T-helper 1 cell treated with Interleukin-12 subunit alpha and Interleukin-12 subunit beta and Interleukin-4 antibody, amounts not matched to agents 30 ng/mL and 1 ng/mL, for 36 hours (primary cell): ENCODE measurements at places on chromosomes 2 and 18. TPM values are rescaled to one million over a fixed set of nuclear protein-coding genes. Genes with fewer than 3 reads are reported as not detected.

COL4A4 gene
- not detected in 2 replicates for total RNA-seq

HES6 gene
- 1.8 and 2.1 TPM in 2 replicates for total RNA-seq

CYP26B1 gene
- total RNA-seq: not detected in 2 replicates

RAX gene
- not detected in 2 replicates for total RNA-seq

RUFY4 gene
- 3.2 and 3.3 TPM in 2 replicates for total RNA-seq

ALPP gene
- not detected in 2 replicates for total RNA-seq

HOXD8 gene
- not detected in 2 replicates for total RNA-seq

DQX1 gene
- total RNA-seq: 0.47 and 0.56 TPM in 2 replicates

NPPC gene
- not detected in 2 replicates for total RNA-seq

GREB1L gene
- total RNA-seq: not detected in 2 replicates

RTTN gene
- 23.2 and 26.4 TPM in 2 replicates for total RNA-seq

MRPS5 gene
- total RNA-seq: 68.8 and 76.8 TPM in 2 replicates

PROM2 gene
- total RNA-seq: 0.78 and 1.4 TPM in 2 replicates

NPHP1 gene
- 0.12 and 0.15 TPM in 2 replicates for total RNA-seq

STARD7 gene
- total RNA-seq: 124 and 136 TPM in 2 replicates

CYS1 gene
- total RNA-seq: 1.3 and 1.6 TPM in 2 replicates

HOXD12 gene
- not detected in 2 replicates for total RNA-seq

CYP27C1 gene
- not detected in 2 replicates for total RNA-seq

DSEL gene
- not detected in 2 replicates for total RNA-seq

ANO7 gene
- total RNA-seq: 0.46 and 0.61 TPM in 2 replicates

AQP4 gene
- not detected in 2 replicates for total RNA-seq

MC5R gene
- total RNA-seq: 0.15 TPM in 1 of 2 replicates, not detected in the other

NTSR2 gene
- total RNA-seq: not detected in 2 replicates

ASB18 gene
- not detected in 2 replicates for total RNA-seq

DSG1 gene
- not detected in 2 replicates for total RNA-seq

STPG4 gene
- 0.22 TPM in 1 of 2 replicates, not detected in the other for total RNA-seq

DNAJC10 gene
- total RNA-seq: 78.2 and 79.1 TPM in 2 replicates

SCTR gene
- total RNA-seq: not detected in 2 replicates

ELOA2 gene
- not detected in 2 replicates for total RNA-seq

WDPCP gene
- total RNA-seq: 5.9 and 7.3 TPM in 2 replicates
